ENCODE measurements at places on chromosomes 11 and 22. TPM values are rescaled to one million over a fixed set of nuclear protein-coding genes. Genes with fewer than 3 reads are reported as not detected.

CHST1 gene
- total RNA-seq = 5.6 TPM

C11orf16 gene
- 7.8 TPM for total RNA-seq

BSCL2 gene
- total RNA-seq = 94.4 TPM

DERL3 gene
- 14.2 TPM for total RNA-seq

RASD2 gene
- 1.9 TPM for total RNA-seq

OSBPL5 gene
- total RNA-seq = 60.8 TPM

MAPK8IP2 gene
- total RNA-seq = 4.1 TPM

FGF3 gene
- total RNA-seq = not detected

MED15 gene
- 64.2 TPM for total RNA-seq

SLC1A2 gene
- total RNA-seq = 1.9 TPM

MGAT3 gene
- total RNA-seq = 45.0 TPM

TMEM191B gene
- total RNA-seq = 3.5 TPM

GAL gene
- not detected for total RNA-seq

HIPK3 gene
- total RNA-seq = 63.9 TPM

GLYATL1 gene
- total RNA-seq = not detected

MUC6 gene
- not detected for total RNA-seq

SLC29A2 gene
- total RNA-seq = 8.3 TPM

NXPE2 gene
- total RNA-seq = 0.30 TPM

PRPF19 gene
- 10.5 TPM for total RNA-seq

DMC1 gene
- total RNA-seq = 0.61 TPM

C22orf15 gene
- total RNA-seq = 3.5 TPM

KCNK7 gene
- not detected for total RNA-seq

DDTL gene
- not detected for total RNA-seq

BDNF gene
- total RNA-seq = 4.1 TPM

ACO2 gene
- total RNA-seq = 84.6 TPM

C11orf87 gene
- not detected for total RNA-seq

SYT12 gene
- total RNA-seq = 0.14 TPM

ACR gene
- 3.9 TPM for total RNA-seq

SELENOM gene
- total RNA-seq = 68.5 TPM

TRIM51 gene
- not detected for total RNA-seq

NUP98 gene
- total RNA-seq = 66.6 TPM

MTNR1B gene
- not detected for total RNA-seq

OR51M1 gene
- total RNA-seq = not detected

PKNOX2 gene
- 15.5 TPM for total RNA-seq

OR4D5 gene
- not detected for total RNA-seq

TAF10 gene
- 153 TPM for total RNA-seq

IGSF9B gene
- 5.8 TPM for total RNA-seq

INSC gene
- total RNA-seq = not detected

OR51B2 gene
- total RNA-seq = not detected

NXPE4 gene
- total RNA-seq = not detected

ALDH3B1 gene
- 218 TPM for total RNA-seq

SOX6 gene
- total RNA-seq = 21.0 TPM

DHCR7 gene
- total RNA-seq = 87.1 TPM

CARD18 gene
- not detected for total RNA-seq

CDHR5 gene
- not detected for total RNA-seq

SYCE3 gene
- total RNA-seq = not detected

DLG2 gene
- 20.2 TPM for total RNA-seq

HOATZ gene
- total RNA-seq = 0.37 TPM
